ENCODE measurements at places on chromosomes 2 and 18.
A peak's percentile ranks its signal among the peaks of the same experiment; 100 is the strongest.

GRCh38 chr2:85601771-85602475, 575 bp downstream of the TMEM150A start:
- DNase-seq: no peak

- no peak for DNase-seq
These were observed 71.8 kb downstream of the FMNL2 start for GRCh38 chr2:152406836-152407161.

GRCh38 chr2:160145471-160145870, 54.6 kb downstream of the ITGB6 start:
- DNase-seq: no peak

- DNase-seq: no peak
These were observed 22.6 kb downstream of the MRPL44 start for GRCh38 chr2:223979730-223980396.

DNA sequence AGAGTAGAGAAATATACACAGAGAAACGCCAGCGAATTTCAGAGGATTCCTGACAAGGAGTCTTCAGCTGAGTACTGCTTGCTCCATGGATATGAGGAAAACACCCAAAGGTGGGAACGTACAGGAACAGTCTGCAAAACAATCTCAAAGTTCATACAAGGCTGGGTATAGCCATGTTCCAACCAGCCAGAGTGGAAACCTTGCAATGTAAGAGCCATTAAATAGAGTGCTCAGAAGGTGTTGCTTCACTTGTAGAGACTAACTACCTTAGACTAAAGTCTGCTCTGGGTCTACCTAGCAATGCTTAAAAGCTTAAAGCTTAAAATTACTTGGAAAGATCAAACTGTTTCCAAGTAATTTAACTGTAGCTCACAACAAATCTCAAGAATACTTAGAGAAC, 6.0 kb downstream of the FANCL start:
- no peak for DNase-seq

DNA sequence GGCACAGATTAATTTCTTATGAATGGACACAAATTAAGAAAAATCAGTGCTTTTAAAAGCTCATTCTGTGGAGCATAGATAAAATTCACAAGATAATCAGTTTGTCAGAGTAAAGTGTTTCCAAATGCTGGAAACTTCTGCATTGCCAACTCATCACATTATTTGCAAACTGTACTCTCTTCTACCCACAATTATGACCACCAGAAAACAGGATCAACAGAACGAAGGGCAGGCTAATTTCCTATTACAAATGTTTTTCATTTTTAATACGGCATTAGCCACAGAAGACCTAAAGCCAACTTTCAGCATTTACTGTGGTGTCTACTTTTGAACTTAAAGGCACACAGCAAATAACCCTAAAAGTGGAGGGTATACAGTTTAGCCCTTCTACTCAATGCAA, 6.0 kb downstream of the IRS1 start:
- DNase-seq: no peak

DNA sequence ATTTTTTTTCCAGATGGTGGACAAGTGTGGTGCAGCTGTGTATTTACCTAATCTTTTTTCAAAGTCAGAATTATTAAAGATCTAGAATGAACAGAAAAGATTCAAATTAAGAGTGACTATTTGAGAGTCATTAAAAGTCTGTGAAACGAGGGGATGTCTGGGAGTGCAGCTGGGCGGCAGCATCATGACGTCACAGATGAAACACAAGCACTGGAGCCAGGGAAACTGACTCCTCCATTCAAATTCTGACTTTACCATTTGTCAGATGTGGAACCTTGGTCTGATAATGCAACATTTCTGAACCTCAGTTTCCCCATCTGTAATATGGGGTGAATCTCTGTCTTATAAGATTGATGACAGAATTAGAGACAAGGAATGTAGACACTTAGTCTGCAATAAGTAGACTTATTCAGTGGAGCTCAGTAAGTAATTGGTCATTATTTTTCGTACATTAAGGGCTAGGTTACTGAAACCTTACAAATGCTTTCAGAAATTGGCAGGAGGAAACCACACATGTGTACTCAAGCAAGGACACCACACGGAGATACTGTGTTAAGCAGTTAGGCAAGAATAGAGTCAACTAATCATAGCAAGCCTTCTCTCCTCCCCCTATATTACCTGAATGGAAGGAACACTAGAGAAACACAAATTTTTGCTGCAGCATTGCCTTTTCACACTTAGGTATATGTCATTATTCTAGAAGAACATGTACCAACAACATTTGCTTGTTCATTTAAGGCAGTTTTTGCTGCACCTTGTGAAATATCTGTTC, 27.8 kb upstream of the CXXC1 start:
- peak; percentile 59 for DNase-seq

GRCh38 chr2:173130496-173131465, 55.1 kb downstream of the MAP3K20 start:
- no peak for DNase-seq

DNA sequence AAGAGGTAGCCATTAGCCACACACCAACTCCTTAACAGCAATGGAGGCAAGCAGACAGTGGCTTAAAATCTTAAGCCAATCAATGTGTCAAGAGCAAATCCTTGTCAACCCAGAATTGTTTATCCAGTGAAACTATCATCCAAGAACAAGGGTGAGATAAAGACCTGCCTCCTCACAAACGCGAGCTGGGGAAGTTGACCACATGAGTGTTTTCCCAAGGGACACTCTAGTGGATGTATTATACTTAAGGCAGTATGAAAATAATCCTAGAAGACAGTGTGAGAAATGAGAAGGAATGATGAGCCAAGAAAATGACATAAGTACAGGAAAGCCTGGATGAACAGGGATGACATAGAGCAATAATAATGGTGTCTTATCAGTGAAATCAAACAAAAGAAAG, 209.6 kb downstream of the TWIST2 start:
- no peak for DNase-seq

All from germinal center (tissue), 1 donor.